ENCODE measurements at places on chromosomes 11 and 22.
A peak's percentile ranks its signal among the peaks of the same experiment; 100 is the strongest.

- DNase-seq, result peak; percentile 65
Observed at GRCh38 chr11:59753650-59754493, 1.3 kb upstream of the STX3 start.

DNA sequence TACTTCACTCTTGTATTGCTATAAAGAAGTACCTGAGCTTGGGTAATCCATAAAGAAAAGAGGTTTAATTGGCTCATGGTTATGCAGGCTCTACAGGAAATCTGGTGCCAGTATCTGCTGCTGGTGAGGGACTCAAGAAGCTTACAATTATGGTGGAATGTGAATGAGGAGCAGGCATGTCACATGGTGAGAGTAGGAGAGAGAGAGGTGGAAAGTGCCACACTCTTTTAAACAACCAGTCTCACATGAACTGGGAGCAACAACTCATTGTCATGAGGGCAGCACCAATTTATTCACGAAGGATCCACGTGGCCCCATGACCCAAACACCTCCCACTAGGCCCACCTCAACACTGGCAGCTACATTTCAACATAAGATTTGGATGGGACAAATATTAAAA lies 24.6 kb upstream of the IGLL5 start:
- DNase-seq, result no peak

DNA sequence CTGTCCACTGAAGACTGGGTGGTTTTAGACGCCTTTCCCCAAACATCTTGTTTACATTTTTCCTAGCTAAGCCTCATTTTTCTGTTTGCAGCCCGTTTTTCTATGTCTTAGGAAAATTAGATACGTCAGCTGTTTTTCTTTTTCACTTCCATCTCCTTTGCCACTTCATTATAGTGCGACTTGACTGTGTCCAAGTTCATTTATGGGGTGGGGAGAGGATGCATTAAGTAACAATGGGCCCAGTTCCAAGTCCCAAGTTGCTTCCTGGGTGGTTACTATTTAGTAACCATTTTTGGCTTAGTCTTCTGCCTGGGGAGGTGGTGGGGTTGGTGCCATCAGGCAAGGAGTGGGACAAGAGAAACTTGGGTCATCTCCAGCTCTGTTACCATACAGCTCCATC lies 83.0 kb downstream of the TRAF6 start:
- no peak for DNase-seq

DNA sequence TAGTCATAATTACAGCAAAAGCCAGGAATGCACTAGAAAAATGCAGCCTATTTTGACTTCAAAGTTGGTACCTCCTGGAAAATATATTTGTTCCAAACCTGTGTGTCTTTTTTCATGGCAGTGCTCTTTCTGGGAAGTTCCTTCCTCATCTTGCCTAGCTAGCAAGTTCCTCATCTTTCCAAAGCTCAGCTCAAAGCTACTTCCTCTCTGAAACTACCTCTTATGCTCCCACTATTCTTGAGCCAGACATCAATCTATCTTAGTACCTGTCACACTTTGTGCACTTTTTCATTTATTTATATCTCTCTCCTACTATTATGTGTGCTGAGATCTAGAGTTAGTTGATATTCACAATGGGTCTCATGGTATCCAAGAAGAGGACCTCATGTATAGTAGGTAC lies 191.6 kb upstream of the CCDC90B start:
- DNase-seq, result no peak

DNA sequence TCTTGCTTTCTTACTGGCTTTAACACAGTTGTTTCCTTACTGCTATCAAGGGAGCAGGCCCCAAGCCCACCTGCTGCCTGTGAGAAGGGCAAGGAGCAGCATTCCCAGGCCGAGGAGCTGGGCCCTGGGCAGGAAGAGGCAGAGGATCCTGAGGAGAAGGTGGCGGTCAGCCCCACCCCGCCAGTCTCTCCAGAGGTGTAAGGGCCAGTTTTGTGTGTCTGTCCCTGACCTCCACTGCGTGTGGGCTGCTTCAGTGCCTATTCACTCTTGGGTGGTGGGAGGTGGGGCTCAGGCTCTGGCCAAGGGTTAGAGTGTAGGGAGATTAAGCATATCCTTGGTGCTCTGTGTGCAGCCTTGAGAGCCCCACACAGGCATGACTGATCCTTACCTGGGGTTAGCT lies 55.1 kb downstream of the CEP164 start:
- DNase-seq, result no peak

DNA sequence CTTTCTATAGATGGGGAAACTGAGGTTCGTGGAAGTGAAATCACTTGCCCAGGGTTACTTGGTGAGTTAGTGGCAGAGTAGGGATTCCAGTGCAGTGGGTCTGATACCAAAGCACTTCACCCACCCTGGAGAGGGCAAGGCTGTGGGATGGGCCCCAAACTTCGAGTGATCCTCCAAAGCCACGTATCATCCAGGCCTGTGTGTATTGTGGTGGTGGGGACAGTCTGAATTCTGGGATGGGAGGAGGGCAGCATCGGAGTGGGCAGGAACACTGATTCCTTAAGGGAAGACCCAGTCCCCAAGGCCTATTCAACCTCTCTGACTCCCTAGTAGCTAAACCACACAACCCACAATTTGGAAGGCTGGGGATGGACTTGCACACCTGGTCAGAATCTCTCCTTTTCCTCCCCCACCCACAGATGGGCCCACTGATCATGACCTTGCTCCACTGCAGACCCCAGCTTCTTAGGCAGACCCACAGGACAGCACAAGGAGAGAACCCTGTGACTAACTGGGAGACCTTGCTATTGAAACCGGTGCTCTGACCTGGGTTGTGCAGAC lies 11.5 kb downstream of the TMPRSS13 start:
- no peak for DNase-seq

DNA sequence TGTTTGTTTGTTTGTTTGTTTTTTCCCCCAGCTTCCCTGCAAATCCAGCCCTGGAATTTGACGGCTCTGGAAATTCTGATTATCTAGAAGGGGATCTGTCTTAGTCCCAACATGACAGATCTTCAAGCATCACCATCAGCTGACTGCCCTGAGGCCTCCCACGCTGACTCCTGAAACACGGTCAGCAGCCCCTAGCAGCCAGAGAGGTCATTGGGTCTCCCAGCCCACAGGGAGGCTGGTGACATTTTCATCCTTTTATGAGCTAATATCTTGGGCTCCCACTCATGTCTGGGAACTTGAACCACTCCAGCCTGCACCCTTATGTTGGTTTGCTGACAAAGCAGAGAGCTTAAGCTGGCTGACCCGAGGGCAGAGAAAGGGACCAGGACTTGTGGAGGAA lies 66.0 kb upstream of the TIMP3 start:
- no peak for DNase-seq

DNA sequence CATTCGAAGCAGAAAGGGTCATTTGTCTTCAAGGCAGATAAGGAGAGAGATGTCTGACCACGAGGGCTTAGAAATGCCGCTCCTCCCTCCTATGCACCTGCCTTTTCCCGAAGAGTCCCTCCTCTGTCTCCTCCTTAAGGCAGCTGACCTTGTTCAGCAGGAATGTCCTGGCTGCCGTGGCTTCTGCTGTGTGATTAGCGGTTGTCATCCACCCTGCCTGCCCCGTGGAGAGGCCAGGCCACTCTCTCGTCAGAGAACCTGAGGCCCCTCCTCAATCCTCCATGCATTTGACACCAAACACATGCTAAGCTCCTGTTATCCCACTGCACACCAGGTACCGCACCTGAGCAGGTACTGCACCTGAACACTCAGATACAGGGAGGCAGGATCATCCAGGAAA lies 834.6 kb downstream of the TBC1D22A start:
- no peak for DNase-seq

Measured in stimulated activated CD4-positive, alpha-beta T cell treated with anti-CD3 and anti-CD28 coated beads, Interleukin-15, amount 100 ng/mL, for 1 hour (primary cell).